Hippocampal formation (tissue), 2 donors: ENCODE measurements at places on chromosomes 11 and 22.

- no peak for DNase-seq
These were observed 792.5 kb downstream of the BRD1 start for GRCh38 chr22:49034836-49035817.

GRCh38 chr11:60987577-60988277, 16.2 kb downstream of the CD6 start:
- no peak for DNase-seq

DNA sequence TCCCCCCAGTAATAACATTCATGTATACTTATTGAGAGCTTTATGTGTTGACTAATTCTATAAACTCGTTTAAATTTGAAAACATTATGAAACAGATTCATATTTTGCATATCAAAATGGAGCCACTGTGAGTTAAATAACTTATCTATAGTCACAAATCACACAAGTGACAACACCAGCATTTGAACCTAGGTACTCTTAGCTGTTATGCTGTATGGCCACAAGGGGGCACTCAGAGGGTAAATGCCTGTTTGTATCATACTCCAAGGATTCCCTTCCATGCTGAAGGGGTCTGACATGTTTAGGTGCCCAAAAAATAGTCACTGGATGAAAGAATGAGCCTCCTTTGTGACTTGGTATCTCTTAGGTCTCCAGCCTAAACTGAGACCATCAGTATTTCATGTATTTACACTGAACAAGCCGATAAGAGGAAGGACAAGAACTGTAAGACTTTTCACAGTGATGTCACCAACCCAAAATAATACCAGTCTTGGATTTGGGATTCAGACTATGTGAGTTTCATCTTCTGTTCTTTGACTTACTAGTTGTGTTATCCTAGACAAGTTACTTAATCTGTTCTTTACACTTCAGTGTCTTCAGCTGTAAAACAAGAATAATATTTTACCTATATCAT, 12.2 kb upstream of the OR52D1 start:
- no peak for DNase-seq

- DNase-seq, result no peak
These were observed 31.1 kb upstream of the SYT9 start for GRCh38 chr11:7220636-7221035.

DNA sequence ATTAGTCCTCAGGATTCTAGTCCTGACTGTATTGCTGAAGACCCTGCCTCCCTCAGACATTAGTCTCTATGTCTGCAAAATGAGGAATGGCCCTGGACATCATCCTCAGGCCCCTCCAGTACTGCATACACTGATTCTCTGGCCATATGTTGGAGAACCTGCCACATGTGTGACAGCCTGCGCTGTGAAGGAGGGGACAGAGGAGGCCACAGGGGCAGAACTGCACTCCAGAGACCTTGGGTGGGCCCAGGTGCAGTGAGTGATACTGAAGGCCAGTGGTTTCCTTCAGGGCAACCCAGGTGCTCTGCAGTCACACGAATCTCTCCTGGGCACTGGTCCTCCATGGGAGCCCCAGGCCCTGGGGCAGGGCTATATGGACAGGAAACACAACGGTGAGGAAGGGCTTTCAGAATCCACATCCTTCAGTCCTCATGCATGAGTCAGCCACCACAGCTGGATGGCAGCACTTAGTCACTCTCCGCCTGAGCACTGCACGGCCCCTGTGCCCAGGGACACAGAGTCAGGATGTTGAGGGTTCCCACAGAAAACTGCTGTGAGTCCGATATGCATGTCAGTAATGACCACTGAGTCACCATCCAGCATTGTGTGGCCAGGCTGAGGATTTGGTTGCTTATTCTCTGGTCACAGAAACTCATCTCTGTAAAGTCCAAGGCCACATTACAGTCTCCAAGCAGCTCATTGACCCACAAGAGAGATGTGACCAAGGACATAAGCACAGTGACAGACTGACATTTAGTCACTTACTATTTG, 39.7 kb downstream of the ME3 start:
- no peak for DNase-seq

DNA sequence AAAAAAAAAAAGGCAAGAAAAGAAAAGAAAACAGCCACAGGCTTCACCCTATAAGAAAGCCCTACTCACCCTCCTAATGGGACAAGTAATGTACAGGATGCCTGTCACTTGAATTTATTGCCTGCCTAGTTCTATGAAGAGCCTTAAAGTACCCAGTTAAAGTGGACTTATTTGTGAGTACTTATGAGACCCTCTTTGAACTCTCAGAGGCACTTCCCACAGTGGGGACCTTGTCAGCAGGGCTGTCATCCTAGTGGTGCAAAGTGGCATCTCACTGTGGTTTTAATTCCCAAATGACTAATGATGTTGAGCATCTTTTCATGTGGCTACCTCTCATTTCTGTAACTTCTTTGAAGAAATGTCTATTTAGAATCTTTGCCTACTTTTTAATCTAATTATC, 41.8 kb upstream of the BARX2 start:
- DNase-seq, result no peak
